Epithelial cell of alveolus of lung (primary cell): ENCODE measurements at places on chromosomes 11 and 22. TPM values are rescaled to one million over a fixed set of nuclear protein-coding genes. Genes with fewer than 3 reads are reported as not detected.

The MPEG1 gene
- not detected in 2 replicates for total RNA-seq

The OR4A16 gene
- not detected in 2 replicates for total RNA-seq

The ELFN2 gene
- total RNA-seq: 1.4 and 4.0 TPM in 2 replicates

The MYRF gene
- total RNA-seq: 3.0 and 7.6 TPM in 2 replicates
